ENCODE measurements at places on chromosomes 5 and 9.

DNA sequence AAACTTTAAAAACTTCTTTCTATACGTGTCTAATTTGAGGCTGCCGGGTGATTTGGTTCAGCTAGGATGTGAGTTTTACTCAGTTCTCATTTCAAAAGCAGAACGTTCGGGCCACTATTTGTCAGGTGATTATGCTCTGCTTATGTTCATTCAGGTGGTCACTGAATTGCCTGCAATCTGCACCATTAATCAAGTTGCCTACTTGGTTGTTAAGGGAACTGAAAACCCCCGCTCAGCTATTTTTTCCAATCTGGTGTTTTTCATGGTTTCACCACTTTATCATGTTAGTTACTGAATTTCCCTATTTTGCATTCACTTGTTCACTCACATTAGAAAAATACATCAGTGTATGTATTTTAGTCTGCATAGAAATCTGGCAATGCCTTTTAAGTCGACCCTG, 523.0 kb downstream of the CSNK1G3 start:
- DNase-seq, result no peak

DNA sequence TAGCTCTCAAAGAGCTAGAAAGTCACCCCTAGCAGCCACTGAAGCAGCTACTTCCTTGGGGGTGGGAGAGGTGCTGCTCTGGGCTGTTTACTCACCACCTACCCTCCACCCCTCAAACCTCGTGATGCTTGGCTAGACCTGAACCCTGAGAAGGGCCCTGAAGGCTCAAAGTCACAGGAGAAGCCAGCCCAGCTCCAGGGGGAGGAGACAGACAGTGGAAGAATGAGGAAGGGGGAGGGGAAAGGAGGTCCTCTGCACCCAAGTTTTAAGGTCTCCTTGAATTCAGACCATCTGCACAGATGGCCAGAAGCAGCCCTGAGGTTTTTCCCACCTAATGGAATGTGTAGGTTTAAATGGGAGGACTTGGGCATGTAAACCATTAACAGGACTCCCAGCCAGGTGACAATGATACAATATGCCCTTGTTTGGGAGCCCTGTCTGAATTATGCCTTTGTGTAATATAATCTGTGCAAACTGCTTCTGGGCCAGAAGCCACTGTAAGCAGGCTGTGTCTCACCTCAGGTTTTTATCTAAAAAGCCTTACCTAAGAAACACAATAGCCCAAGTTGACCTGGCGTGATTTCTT, 180.5 kb downstream of the PIK3R1 start:
- no peak for DNase-seq

GRCh38 chr9:7859701-7860334, 60.2 kb upstream of the DMAC1 start:
- no peak for DNase-seq

DNA sequence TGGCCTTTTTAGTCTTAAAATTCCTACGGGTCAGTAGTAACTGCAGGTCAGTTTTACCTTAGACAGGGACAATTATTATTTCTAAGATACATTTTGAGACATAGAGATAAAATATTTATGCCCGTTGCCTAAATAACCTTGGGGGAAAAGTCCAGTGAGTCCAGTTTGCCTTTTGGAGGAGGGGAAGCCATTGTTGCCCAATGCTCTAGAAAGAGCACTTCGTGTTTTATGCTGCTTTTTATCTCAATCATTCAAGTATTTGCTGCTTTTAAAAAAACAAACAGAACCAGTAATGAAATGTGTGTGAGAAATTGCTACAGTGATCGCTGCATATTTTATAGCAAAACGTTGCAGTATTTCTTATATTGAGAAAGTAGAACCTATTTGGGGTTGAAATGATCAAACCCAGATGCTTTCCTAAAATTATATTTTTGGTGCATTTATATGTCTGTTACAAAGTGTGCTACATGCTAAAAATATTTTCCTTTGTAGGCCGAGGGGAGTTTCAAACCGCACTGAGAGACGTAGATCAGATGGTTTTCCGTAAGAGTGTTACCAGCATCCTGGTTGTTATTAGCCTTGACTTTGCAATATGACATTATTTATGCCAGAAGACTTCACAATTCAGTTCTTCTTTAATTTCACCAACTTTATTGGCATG, 266.8 kb downstream of the AOPEP start:
- no peak for DNase-seq

- no peak for DNase-seq
Observed at GRCh38 chr5:176391999-176392398, 3.4 kb downstream of the HIGD2A start.

DNA sequence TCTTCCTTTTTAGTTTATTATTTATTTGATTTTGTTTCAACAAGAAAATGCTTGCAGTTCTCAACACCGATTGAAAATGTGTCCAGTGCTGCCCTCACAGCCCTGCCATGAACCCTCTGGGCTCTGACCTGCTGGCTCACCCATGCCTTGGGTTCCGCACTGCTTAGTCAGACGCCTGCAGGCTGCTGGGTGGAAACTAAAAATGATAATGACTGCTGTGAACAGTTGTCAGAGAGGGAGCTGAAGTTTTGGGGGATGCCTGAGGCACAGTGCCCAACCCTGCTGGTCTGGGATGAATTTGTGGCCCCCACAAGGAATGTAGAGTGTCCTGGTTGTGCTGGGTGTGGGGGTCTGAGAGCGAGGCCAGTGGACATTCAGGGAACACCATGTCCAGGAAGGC, 22.2 kb upstream of the CFAP157 start:
- DNase-seq, result no peak

DNA sequence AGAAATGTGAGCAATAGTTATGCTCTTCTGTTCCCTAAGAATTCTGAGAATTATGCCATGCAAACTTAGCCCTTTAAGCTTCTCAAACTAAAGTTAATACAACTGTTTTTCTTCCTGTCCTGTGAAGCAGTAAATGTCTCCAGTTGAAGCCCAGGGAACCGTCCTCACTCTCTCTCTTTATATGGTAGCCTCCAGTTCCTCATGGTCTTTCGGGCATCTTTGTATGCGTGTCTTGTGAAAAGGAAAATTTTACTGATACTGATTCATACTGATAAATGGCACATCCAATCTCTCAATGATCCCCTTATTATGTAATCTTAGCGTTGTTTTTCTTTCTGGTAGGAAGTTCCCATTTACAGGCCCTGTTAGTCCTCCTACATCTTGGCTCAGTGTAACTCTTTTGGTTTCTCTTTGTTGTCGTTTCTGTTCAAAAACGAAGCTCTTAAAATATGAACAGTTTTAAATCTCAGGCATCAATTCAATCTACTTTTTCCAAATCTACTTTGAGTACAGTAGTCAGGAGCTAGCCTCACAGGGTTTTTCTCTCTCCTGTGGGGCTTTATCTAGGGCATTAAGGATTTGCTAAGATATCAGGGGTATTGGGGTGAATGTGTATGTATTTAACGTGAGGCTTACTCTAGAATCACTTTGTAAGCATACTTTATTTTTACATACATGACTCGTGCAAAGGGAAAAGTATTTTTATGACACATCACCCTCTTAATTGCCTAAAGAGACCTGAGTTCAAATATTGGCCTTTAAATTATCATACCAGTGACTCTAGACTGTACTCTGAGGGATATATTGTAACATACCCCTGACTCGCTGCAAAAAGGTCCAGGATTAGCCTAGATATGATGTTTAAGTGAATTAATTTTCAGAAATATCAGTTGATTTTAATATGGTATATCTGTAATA, 258.0 kb downstream of the NR3C1 start:
- no peak for DNase-seq

GRCh38 chr9:93200989-93201334, 17.0 kb downstream of the WNK2 start:
- DNase-seq, result no peak

- DNase-seq, result no peak
Observed at GRCh38 chr9:109497226-109498153, 617 bp downstream of the PTPN3 start.

GRCh38 chr5:170306381-170306831, 8.8 kb upstream of the LCP2 start:
- no peak for DNase-seq

DNA sequence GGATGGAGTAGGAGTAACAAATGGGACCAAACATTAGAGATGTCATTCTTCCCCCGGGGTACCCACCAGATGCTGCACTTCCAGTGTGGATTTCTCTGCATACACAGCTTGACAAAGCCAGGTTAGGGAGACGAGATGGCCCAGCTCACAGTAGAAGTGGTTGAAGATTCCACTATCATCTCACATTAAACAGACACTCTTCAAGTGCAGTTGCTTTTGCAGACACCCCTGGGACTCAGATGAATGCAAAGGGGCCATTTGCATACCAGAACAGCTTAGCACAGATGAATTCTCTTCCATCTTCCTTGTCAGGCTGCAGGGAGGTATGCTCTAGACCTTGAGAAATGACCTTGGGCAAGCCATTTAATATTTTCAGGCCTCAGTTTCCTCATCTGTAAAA, 12.6 kb upstream of the C5orf58 start:
- no peak for DNase-seq

DNA sequence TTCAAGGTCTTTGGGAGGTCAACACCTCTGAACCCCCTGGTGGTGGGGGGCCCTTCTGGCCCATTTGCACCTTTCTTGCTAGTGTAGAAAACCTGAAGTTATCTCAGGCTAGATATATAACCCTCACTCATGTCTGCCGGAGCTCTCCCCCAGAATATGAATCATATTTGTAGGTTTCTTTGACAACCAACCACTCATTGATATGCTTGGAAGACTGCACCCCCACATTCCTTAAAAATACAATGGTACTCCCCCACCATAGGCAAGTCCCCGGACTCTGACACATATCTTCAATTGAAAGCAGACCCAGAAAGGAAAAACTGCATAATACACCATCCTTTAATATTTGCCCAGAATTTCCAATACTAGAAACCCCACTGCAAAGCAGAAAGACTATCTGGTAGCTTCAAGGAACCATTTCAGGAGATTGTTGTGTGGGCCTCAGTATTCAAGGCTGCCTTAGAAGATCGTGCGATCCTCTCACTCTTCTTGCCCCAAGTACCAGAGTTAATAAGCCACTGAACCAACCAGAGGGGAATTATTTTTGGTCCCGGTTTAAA, 978 bp upstream of the UBE2B start:
- no peak for DNase-seq

DNA sequence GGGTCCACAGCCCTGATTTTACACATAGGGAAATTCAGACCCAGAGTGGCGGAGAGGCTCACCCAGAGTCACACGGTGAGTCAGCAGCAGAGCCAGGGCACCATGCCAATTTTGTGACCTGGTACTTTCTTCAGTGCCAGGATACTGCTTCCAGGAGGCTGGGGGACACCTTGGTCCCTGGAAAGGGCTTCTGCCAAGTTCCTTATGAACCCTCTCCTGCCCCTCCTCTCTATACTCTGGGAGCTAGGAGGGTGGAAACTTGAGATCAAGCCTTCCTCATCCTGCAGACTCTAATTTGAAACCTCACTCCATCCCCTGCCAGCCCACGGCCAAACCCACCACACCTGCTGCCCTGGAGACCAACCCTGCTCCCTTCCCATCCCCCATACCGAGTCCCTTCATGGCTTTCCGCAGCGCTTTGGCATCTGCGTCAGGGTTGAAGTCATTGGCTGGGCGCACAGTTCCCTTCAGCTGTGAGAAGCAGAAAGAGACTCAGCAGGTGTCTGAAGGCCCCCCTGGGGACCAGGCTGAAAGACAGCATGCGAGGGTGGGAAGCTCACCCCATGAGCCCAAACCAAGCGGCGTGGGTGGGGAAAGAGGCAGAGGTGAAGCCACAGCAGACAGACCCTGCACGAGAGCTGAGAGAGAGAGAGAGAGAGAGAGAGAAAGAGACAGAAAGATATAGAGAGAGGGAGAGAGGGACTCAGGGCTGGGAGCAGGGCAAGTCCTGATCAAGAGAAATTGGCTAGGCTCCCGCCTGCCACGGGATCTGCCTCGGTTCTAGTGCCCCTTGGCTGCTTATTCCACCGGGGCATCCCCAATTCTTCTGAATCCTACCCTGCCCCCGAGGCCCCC, 33.5 kb downstream of the ANXA6 start:
- no peak for DNase-seq

DNA sequence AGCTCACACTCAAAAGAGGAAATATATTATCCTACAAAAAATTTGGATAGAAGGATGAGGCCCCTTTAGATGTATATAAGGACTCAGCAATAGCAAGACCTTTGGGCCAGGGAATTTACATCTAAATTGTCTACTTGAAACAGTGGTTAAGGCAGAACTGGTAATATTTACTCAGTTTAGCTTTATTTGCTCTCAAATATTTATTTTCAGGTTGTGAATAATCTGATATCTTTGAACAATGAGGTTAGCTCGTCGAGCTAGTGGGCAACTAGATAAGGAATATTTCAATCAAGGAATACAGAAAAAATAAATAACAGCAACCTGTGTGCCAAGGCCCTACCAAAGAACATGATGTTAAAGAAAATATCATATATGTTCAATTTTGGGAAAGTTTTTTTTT, 966.3 kb downstream of the DTWD2 start:
- no peak for DNase-seq

DNA sequence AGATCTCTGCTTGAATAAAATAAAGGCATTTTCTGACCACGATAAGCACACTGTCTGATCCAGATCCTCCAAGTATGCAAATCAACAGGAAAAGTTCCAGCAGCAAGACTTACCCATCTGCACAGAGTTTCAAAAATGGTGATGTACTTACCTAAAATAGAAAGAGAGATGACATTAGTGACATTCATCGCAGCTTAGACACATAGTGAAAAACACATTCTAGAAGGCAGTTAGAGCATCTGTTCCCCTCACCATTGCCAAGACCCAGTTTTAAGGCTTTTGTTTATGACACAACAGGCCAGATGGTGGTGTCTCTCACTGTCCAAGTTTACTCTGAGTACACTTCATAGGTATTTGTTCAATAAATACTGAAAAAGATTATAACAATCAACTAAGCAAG, 207.7 kb downstream of the PDE4D start:
- no peak for DNase-seq

- no peak for DNase-seq
Observed at GRCh38 chr5:146193285-146193684, 10.1 kb upstream of the RBM27 start.

GRCh38 chr5:32369542-32370155, 56.9 kb upstream of the MTMR12 start:
- no peak for DNase-seq

- DNase-seq, result no peak
Observed at GRCh38 chr9:14500705-14501104, 186.8 kb upstream of the NFIB start.

- DNase-seq, result no peak
Observed at GRCh38 chr9:100449420-100449819, 22.5 kb downstream of the MSANTD3 start.

DNA sequence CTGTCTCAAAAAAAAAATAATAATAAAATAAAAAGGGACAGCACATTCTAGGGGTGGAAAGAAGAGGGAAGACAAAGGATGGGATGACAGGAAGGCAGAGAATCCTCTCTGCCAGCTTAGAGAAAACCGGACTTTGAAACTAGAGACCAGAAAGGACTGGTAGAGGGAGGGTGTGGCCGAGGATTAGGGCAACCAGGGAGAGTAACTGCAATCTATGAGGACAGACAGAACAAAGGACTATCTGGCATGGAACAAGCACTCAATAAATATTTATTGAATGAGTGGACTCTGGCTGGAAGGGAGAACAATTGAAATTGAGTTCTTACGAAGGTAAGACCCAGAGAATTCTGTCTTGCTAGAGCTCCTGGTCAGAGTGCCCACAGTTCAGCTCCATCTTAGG, 2.4 kb downstream of the GBA2 start:
- no peak for DNase-seq

GRCh38 chr9:133741716-133742115, 3.6 kb upstream of the SARDH start:
- no peak for DNase-seq

- DNase-seq, result no peak
Observed at GRCh38 chr5:146426305-146426704, 20.8 kb upstream of the TCERG1 start.
